ENCODE measurements at places on chromosomes 16 and 17.

DNA sequence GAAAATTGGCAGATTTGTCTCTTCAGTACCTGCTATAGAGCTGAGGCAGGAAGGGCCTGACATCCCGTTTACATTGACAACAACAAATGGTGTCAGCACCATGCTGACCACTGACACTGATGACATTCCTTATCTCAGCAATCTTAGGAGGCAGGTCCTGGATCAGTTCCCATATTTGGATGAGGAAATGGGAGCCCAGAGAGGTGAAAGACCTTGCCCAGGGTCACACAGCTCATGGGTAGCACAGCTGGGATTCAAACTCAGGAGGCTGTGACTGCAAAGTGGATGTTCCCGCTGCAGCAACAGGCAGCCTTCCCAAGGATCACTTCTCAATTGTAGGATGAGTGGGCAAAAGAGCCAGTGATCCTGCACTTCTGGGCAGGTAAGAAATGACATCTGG, 30.5 kb upstream of the CACNG4 start:
- DNase-seq = no peak

- DNase-seq = no peak
Measured at GRCh38 chr17:63589646-63590045, 11.0 kb upstream of the TACO1 start.

DNA sequence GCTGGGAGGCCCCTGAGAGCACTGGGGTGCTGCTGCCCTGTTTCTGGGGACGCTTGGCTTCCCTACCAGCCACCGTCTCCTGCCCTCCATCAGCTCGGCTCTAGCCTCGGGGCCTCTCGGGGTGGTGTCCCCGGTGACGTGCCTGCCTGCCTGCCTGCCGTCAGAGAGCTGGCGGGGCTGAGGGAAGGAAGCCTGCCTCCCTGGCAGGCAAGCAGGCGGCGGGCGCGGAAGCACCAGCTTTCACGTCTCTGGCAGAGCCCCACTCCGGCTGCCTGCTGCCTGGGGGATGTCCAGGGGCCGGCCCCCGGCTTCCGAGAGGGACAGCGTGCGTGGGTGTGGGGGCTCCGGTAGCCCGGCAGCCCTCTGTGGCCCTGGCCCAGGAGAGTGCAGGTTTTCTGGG, 9.3 kb downstream of the CENPX start:
- no peak for DNase-seq

DNA sequence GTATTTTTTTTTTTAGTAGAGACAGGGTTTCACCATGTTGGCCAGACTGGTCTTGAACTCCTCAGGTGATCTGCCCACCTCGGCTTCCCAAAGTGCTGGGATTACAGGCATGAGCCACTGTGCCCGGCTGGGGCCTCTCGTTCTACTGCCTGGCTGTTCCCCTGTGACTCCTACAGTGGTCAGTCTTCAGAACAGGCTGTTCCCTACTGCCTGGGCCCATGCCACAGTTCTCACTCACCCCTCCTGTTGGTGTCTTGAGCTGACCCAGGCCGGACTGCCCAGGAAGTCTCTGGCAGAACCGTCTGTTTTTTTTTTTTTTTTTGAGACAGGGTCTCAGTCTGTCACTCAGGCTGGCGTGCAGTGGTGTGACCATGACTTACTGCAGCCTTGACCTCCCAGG, 3.3 kb downstream of the CDK3 start:
- no peak for DNase-seq

DNA sequence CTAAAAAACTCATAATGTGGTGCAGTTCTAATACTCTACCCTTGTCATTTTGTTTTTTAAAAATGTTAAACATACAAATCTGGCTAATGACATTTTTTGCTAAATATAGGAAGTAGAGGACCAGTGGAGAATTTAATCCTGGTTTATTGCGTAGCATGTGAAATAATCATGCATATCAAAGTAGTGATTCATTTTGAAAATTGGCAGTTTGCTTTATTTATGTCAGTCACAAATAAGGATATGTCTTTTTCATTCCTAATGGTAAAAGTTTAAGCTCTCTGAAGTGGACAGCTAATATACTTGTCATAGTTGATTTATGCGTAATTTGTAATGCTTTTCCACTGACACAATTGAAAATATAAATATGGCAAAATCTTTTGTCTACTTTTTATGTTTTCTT, 224.2 kb downstream of the BCAS3 start:
- DNase-seq = no peak

- no peak for DNase-seq
Measured at GRCh38 chr17:4806456-4806776, 536 bp upstream of the PLD2 start.
